ENCODE measurements at places on chromosomes 2 and 18. TPM values are rescaled to one million over a fixed set of nuclear protein-coding genes. Genes with fewer than 3 reads are reported as not detected.

GRCh38 chr18:12278741-12279682, 24.9 kb downstream of the CIDEA start:
- peaks cover 24% of the 10 kb centered on the region for H3K4me1 ChIP-seq
- no peaks in the 10 kb centered on the region for H3K27me3 ChIP-seq
- peak overlapping the region; percentile 99 for H3K27ac ChIP-seq
- DNase-seq: peak; percentile 95
- H3K36me3 ChIP-seq: no peaks in the 10 kb centered on the region

Gene IRS1
- total RNA-seq: 46.7 TPM

GRCh38 chr2:214139630-214140284, 271.1 kb upstream of the VWC2L start:
- no peaks in the 10 kb centered on the region for H3K27me3 ChIP-seq
- no peaks in the 10 kb centered on the region for H3K36me3 ChIP-seq
- H3K27ac ChIP-seq: no peak overlapping the region
- no peak overlapping the region for H3K4me3 ChIP-seq
- no peak for DNase-seq

DNA sequence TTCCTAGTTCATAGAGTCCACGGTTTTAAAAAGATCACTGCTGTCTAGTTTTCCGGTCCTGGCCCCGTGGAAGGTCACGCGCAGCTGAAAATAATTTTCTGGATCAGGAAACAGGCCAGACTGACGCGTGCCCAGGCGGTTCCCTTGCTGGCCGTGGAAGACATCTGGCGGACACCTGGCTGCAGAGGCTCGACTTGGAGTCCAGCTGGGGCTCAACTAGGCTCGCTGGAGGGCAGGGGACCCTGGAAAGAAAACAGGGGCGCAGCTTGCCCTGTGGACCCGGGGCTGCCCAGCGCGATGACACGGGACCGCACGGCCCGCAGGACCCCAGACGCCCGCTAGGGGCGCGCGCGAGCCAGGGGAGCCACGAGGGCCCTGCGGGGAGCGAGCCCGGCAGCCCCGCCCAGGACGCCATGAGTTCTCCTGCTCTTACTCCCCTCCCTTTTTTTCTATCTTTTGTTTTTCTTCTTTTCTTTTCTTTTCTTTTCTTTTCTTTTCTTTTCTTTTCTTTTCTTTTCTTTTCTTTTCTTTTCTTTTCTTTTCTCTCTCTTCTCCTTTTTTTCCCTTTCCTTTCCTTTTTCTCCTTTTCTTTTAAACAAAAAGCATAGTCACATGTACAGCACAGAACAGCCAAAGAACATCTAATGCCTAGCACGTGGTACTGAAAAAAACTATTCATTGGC, 43.2 kb upstream of the UBE2F start:
- DNase-seq: peak; percentile 83
- peak overlapping the region; percentile 83 for H3K27ac ChIP-seq
- no peaks in the 10 kb centered on the region for H3K36me3 ChIP-seq
- peak overlapping the region; percentile 4 for H3K4me3 ChIP-seq
- H3K4me1 ChIP-seq: peaks cover 3% of the 10 kb centered on the region
- H3K27me3 ChIP-seq: no peaks in the 10 kb centered on the region

- peak overlapping the region; percentile 78 for H3K27ac ChIP-seq
- peak overlapping the region; percentile 40 for H3K4me3 ChIP-seq
- H3K4me1 ChIP-seq: no peaks in the 10 kb centered on the region
- DNase-seq: peak; percentile 16
- H3K36me3 ChIP-seq: no peaks in the 10 kb centered on the region
These were observed 536 bp downstream of the PDE1A start for GRCh38 chr2:182426082-182426917.

DNA sequence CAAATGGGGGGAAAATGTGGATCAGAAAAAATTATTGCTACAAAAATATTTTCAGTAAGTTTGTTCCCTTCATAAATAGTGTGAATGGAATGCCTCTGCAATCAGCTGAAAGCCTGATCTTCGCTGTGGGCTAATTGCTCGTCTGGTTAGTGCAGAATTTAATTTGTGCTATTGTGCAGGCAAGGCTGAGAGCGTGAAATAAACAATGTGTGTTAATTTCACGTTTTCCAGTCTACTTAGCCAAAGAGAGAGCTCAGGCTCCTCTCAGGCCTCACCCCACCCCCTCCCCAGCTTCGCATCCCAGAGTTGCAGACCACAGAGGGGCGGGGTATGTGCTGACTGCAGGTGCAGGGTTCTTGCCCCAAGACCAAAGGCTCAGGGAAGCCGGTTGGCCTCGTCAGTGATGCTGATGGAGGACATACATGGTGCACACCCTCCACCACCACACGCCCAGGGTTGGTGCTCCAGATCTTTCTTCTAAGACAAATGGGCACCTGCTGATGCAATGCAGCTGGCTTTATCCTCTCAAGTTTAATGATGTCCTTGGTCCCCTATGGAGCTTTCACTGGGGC, 302.6 kb upstream of the SLC14A2 start:
- no peak overlapping the region for H3K27ac ChIP-seq
- no peak for DNase-seq
- no peaks in the 10 kb centered on the region for H3K27me3 ChIP-seq
- no peak overlapping the region for H3K4me3 ChIP-seq
- no peaks in the 10 kb centered on the region for H3K36me3 ChIP-seq

Gene STARD7
- total RNA-seq: 53.5 TPM

GRCh38 chr2:107548216-107548615, 278.5 kb upstream of the RGPD4 start:
- DNase-seq: no peak
- H3K4me1 ChIP-seq: no peaks in the 10 kb centered on the region
- no peak overlapping the region for H3K4me3 ChIP-seq
- no peak overlapping the region for H3K27ac ChIP-seq

DNA sequence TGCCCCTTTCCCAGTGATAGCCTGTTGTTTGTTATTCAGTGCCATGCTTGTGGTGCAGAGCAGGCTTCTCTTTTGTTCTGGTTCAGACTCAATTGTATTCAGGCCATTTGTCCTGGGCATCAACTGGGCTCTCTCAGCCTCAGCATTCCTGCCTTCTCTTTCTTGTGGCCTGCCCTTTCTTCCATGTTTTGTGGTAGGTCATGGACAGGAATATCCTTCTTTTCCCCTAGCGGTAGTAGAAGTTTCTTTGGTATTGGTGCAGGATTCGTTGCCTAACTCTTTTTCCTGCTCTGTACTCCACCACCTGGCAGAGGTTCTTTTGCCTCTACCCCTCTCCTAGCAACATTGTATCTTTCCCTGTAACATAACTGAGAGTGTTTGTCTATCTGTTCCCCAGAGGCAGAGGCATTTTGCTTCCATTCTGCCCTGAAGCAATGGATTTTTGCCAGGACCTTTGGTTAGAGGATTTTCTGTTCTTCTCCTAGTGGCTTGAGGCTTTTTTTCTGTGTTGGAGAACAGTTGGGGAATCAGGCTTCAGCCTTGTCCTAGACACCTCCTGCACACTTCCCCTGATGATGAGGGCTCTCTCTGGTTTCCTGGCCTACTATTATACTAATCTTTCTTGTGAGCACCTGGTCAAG, 68.5 kb downstream of the NCOA1 start:
- H3K27me3 ChIP-seq: no peaks in the 10 kb centered on the region
- no peak overlapping the region for H3K27ac ChIP-seq
- no peaks in the 10 kb centered on the region for H3K36me3 ChIP-seq
- no peak overlapping the region for H3K4me3 ChIP-seq
- DNase-seq: no peak

DNA sequence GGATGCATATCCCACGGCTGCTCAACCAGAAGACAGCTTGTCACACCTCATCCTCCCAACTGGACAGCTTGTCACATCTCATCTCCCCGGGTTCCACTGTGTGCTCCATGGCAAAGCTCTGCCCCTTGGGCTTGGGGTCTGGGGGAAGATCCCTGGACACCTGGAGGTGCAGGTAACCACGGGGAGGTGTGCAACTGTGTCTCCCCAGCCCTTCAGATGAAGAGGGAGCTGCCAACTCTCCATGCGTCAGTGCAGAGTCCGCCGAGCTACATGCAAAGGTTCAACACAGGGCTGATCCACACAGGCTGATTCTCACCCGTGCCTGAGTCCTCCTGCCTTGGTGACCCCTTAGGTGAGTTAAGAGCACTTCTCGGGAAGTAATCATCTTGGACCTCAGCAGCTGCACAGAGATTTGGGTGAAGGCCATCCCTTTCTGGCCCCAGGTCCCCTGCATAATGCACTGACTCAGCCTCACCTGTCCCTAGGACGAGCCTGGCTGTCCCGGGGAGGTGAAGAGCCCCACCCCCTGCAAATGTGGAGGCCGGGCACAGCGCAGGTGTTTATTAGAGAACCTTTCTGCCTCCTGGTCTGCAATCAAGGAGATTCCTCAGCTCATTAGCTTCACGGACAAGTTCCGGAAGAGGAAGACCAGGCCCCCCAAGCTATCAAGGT, 157.9 kb downstream of the PXDN start:
- no peak overlapping the region for H3K27ac ChIP-seq
- H3K36me3 ChIP-seq: no peaks in the 10 kb centered on the region
- H3K4me1 ChIP-seq: no peaks in the 10 kb centered on the region
- H3K4me3 ChIP-seq: no peak overlapping the region

- H3K4me3 ChIP-seq: no peak overlapping the region
- H3K36me3 ChIP-seq: no peaks in the 10 kb centered on the region
- no peak for DNase-seq
- no peaks in the 10 kb centered on the region for H3K4me1 ChIP-seq
- no peaks in the 10 kb centered on the region for H3K27me3 ChIP-seq
- no peak overlapping the region for H3K27ac ChIP-seq
These were observed 3.6 kb downstream of the ZAP70 start for GRCh38 chr2:97716695-97717612.

Gene SLC14A1
- not detected for total RNA-seq

DNA sequence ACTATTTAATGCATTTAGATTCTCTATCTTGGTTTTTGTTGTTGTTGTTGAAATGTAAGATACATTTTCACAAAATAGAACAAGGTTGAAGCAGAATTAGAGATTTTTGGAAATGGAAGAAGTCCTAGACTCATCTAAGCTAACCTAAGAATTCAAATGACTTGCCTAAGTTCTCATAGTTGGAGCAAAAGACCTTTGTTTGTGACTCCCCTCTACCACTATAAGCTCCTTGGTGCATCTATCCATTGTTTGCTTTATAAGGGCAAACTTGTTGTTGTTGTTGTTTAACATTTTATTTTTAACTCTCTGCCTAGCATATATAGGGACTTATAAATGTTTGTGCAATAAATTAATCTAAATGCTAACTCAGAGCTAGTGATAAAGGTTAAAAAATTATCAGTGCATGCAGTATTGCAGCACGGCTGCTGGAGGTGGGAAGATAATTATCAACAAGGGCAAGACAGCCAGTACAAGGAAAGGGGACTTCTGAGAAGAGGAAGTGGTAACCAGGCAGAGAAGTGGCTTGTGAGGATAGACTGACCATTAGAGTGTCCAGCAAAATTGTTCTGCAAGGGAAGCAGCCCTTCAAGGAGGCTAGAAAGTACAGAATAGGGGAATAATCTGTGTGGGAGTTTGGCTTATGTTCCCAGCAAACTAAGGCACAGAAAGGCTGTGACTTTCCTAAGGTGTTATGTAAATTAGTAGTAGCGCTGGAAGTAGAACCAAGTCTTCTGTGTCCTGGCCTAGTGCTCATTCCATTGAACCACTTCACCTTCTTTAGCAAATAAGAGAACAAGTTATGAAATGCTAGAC, 38.1 kb upstream of the ACYP2 start:
- H3K27ac ChIP-seq: no peak overlapping the region
- H3K36me3 ChIP-seq: no peaks in the 10 kb centered on the region
- no peak overlapping the region for H3K4me3 ChIP-seq
- H3K27me3 ChIP-seq: no peaks in the 10 kb centered on the region
- DNase-seq: no peak

GRCh38 chr2:201116959-201117734, 1.2 kb downstream of the CFLAR start:
- no peaks in the 10 kb centered on the region for H3K4me1 ChIP-seq
- H3K27me3 ChIP-seq: no peaks in the 10 kb centered on the region
- H3K36me3 ChIP-seq: no peaks in the 10 kb centered on the region
- peak; percentile 80 for DNase-seq

- H3K4me1 ChIP-seq: no peaks in the 10 kb centered on the region
- H3K4me3 ChIP-seq: no peak overlapping the region
- no peak for DNase-seq
These were observed 411.0 kb upstream of the GYPC start for GRCh38 chr2:126244937-126245336.

DNA sequence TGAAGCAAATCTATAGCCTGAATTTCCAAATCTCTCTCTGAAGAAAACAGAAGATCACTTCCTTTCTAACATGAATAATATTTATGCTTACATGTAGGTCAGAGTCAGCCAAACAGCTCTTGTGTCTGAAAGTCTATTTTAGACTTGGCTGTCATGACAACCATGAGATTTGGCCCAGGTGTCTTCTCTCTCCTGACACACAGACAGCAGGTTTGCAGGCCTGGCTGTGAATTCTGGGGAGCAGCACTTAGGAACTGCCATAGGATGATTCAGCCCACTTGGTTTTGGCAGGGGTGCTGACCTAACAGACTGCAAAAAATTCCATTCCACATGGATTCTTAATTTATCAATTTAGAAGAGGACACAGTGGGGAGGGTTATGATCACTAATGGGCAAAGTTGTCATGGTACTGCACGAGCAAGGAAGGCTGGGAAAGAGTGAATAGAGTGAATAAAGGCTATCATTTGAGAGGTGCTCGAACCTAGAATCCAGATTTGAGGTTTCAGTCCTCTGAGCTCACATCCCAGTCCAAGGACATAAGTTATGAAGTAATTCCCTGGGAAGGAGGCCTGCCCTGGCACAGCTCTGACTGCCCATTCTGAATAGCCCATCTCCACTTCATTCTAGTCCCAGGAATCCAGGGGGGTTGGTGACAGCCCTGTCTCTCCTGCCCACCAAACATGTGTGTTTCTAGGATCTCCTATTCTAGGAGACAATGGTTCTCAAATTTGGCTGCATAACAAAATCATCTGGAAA, 453.9 kb upstream of the TRIB2 start:
- H3K27me3 ChIP-seq: no peaks in the 10 kb centered on the region
- peak overlapping the region; percentile 67 for H3K27ac ChIP-seq
- H3K36me3 ChIP-seq: no peaks in the 10 kb centered on the region
- peak; percentile 81 for DNase-seq
- no peaks in the 10 kb centered on the region for H3K4me1 ChIP-seq

- no peaks in the 10 kb centered on the region for H3K4me1 ChIP-seq
- no peak for DNase-seq
- H3K27me3 ChIP-seq: no peaks in the 10 kb centered on the region
- H3K4me3 ChIP-seq: no peak overlapping the region
These were observed 2.3 kb downstream of the ZNF513 start for GRCh38 chr2:27378096-27378808.

DNA sequence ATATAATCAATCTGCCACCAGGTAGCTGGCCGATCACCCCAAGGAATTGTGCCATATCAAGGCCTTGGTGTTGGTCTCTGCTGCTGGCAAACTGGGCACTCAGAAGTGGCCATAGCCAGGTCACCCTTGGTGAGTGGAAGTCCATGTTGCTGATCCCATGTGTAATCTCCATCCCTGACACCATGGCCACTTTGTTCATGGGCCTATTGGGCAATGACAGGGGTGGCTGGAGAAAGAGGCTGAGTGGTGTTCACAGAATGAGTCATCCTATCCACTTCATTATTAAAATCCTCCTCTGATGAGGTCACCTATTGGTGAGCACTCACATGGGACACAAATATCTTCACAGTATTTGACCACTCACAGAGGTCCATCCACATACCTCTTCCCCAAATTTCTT, 26.7 kb upstream of the CD226 start:
- H3K27ac ChIP-seq: no peak overlapping the region
- no peaks in the 10 kb centered on the region for H3K4me1 ChIP-seq
- no peaks in the 10 kb centered on the region for H3K36me3 ChIP-seq
- no peak overlapping the region for H3K4me3 ChIP-seq
- no peaks in the 10 kb centered on the region for H3K27me3 ChIP-seq

Data from uterus (tissue), 4 donors.